ENCODE measurements at places on chromosomes 1 and 21.

DNA sequence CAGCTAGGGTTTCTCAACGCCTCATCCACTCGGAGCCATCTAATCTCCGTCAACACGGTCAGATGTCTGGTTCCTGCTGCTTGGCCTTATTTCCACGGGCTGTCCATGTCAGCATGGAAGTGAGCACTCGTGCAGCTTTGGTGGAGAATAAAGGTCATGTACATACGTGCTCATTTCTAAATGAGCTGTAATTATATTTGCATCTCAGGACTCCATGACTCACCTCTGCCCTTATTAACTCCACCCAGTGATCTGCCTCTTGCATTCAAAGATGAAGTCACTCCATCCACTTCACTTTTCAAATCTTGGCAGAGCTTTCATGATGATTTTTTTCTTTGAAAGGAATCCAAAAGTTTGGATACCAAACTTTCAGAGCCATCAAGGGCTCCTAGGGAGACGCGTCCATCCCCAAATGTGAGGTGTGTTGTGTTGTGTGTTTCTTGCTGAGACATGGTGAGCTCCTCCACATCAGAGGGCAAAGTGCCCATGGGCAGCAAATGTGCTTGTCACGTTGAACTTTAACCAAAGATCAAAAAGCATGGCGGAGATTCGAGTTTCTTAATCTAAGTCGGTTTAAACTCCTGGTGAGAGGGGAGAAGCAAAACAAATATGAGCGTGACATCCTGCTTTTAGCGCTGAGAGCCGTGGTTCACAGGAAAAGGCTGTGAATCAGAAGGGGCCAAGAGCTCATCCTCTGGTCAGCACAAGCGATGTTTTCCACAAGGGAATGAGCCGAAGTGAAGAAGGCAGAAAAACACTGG is 68.6 kb upstream of the ERRFI1 start:
- H3K4me1 ChIP-seq: no peaks in the 10 kb centered on the region
- no peak overlapping the region for H3K4me3 ChIP-seq
- H3K27me3 ChIP-seq: peaks cover 66% of the 10 kb centered on the region
- H3K36me3 ChIP-seq: no peaks in the 10 kb centered on the region

DNA sequence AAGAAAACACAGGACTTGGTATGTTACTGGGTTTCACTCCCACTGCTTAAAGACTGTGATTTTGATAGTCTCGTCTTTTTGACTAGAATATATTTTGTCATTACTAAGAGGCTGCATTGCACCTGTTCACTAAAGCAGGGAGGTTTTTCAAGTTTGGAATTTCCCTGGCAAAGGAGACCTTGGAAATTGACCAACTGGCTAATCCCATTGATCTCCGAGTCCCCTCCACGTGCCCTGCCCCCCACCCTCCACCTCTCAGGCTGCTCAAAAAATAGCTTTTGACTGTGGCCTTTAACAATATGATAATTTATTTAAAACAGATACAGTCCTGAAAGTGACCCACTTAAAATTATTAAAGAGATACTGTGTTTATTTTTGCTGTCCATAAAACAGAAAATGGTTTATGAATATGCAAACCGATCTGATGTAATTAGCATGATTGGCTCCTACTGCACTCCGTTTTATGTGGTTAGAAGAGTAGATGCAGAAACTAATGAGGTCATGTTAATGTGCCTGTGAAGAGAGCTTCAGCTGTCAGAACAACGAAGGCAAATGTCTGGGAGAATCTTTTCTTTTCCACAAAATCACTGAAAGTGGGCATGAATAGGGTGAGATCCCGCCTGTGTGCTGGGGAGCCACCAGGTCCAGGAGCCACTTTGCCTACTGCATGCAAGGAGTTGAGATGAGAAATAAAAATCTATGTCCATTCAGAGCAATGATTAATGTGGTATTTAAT is 361.5 kb downstream of the RRAGC start:
- no peak overlapping the region for H3K27ac ChIP-seq
- H3K4me1 ChIP-seq: peaks cover 10% of the 10 kb centered on the region
- H3K27me3 ChIP-seq: no peaks in the 10 kb centered on the region

GRCh38 chr1:8259498-8260290 is 58.2 kb upstream of the SLC45A1 start:
- no peaks in the 10 kb centered on the region for H3K4me1 ChIP-seq
- H3K27me3 ChIP-seq: peaks cover 66% of the 10 kb centered on the region
- no peak for DNase-seq
- H3K4me3 ChIP-seq: no peak overlapping the region
- no peaks in the 10 kb centered on the region for H3K36me3 ChIP-seq
- no peak overlapping the region for H3K27ac ChIP-seq

- H3K4me1 ChIP-seq: no peaks in the 10 kb centered on the region
- no peak overlapping the region for H3K4me3 ChIP-seq
- H3K27me3 ChIP-seq: no peaks in the 10 kb centered on the region
Measured at GRCh38 chr21:35754583-35754982, 305.7 kb downstream of the SETD4 start.

GRCh38 chr1:7046314-7046713 is 261.1 kb downstream of the CAMTA1 start:
- DNase-seq: no peak
- peaks cover 99% of the 10 kb centered on the region for H3K27me3 ChIP-seq
- H3K27ac ChIP-seq: no peak overlapping the region
- no peaks in the 10 kb centered on the region for H3K36me3 ChIP-seq
- H3K4me1 ChIP-seq: no peaks in the 10 kb centered on the region

DNA sequence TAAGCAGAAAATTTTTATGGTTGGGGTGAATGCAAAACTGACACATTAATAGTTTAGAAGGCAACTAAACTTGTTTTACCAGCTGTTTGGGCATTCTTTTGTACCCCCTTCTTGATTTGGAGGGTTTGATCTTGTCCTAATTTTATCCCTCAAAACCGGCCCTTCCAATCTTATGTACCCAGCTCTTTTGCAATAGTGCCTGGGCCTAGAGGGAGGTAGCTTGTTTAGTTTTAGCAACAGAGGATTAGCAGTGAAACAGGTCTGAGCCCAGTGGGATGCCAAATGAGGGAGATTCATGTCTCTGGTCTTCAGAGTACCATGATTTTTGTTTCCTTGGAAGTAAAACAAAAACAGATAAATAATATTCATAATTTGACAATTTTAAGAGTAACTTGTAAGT is 45.1 kb downstream of the CRP start:
- H3K36me3 ChIP-seq: no peaks in the 10 kb centered on the region
- no peak for DNase-seq
- no peak overlapping the region for H3K27ac ChIP-seq
- H3K27me3 ChIP-seq: no peaks in the 10 kb centered on the region
- no peak overlapping the region for H3K4me3 ChIP-seq
- H3K4me1 ChIP-seq: no peaks in the 10 kb centered on the region

DNA sequence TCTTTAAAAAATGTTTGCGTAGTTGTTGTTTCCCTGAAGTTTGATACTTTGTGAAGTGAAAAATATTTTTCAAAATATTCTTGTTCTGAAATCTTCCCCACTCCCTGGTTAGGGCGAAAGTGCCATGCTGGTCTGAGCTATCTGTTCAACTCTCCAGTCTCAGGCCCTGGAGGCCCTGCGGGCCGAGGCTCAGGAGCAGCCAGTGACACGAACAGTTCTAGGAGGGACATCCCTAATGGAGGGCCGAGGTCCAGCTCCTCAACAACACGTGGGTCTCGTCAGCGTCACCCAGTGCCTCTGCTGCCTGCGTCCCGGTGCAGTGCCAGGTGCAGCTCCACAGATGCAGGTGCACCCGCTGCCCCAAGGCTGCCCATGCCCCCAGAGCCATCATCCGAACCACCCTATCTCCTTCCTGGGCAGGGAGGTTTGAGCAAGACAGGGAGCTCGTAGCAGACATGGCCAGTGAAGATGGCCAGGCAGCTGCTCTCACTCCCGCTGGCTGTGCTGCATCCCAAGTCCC is 69.7 kb upstream of the COL6A1 start:
- no peak for DNase-seq
- H3K4me3 ChIP-seq: no peak overlapping the region
- H3K4me1 ChIP-seq: no peaks in the 10 kb centered on the region
- H3K27me3 ChIP-seq: peaks cover 67% of the 10 kb centered on the region
- no peak overlapping the region for H3K27ac ChIP-seq

DNA sequence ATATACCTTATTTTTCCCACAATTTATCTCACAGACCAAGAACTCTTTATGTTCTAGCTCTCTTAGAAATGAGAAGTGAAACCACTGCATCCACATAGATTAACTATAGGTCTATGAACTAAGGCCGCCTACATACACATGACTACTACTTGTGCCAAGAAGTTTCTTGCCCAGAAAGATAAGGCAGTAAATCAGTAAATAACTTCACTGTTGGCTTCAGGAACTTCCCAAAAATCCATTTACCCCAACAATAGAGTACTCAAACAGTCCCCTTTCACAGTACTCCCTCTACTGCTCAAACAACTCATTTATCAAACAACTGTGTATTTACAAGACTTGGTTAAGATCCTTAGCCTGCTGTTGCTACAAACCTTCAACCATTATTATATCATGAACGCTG is 96.5 kb downstream of the NME7 start:
- H3K4me3 ChIP-seq: no peak overlapping the region
- no peak overlapping the region for H3K27ac ChIP-seq
- no peaks in the 10 kb centered on the region for H3K27me3 ChIP-seq
- no peaks in the 10 kb centered on the region for H3K36me3 ChIP-seq
- no peaks in the 10 kb centered on the region for H3K4me1 ChIP-seq

DNA sequence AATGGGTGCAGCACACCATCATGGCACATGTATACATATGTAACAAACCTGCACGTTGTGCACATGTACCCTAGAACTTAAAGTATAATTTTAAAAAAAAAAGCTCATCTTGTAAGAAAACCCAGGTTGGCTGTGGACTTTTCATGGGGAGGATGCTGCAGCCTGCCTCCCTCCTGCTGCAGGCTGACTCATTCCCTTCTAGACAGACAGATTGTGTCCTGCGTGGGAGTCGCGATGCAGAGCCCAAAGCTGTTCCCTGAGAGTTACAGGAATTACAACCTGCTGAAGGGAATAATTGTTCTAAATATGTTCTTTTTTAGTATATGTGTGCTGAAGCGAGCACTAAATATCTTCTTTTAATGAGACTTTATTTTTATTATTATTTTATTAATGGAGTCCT is 93.2 kb downstream of the TBX19 start:
- no peak overlapping the region for H3K27ac ChIP-seq
- H3K4me1 ChIP-seq: no peaks in the 10 kb centered on the region
- no peak for DNase-seq
- no peaks in the 10 kb centered on the region for H3K36me3 ChIP-seq
- H3K4me3 ChIP-seq: no peak overlapping the region

GRCh38 chr1:225446595-225446960 is 18.7 kb upstream of the LBR start:
- H3K4me1 ChIP-seq: peaks cover 43% of the 10 kb centered on the region
- no peaks in the 10 kb centered on the region for H3K36me3 ChIP-seq
- no peak overlapping the region for H3K4me3 ChIP-seq

GRCh38 chr1:97621955-97622354 is 298.9 kb downstream of the DPYD start:
- no peaks in the 10 kb centered on the region for H3K27me3 ChIP-seq
- DNase-seq: no peak
- no peaks in the 10 kb centered on the region for H3K36me3 ChIP-seq
- H3K27ac ChIP-seq: no peak overlapping the region
- no peak overlapping the region for H3K4me3 ChIP-seq

GRCh38 chr1:27868932-27869718 is 3.2 kb upstream of the THEMIS2 start:
- H3K4me1 ChIP-seq: peaks cover 11% of the 10 kb centered on the region
- DNase-seq: peak; percentile 36
- no peak overlapping the region for H3K27ac ChIP-seq
- peak overlapping the region; percentile 26 for H3K4me3 ChIP-seq

GRCh38 chr1:6157132-6157527 is 23.0 kb downstream of the CHD5 start:
- H3K36me3 ChIP-seq: no peaks in the 10 kb centered on the region
- DNase-seq: no peak
- H3K4me3 ChIP-seq: no peak overlapping the region
- peaks cover 90% of the 10 kb centered on the region for H3K27me3 ChIP-seq
- no peaks in the 10 kb centered on the region for H3K4me1 ChIP-seq

GRCh38 chr1:184019069-184019468 is 18.5 kb downstream of the COLGALT2 start:
- H3K27me3 ChIP-seq: no peaks in the 10 kb centered on the region
- no peak overlapping the region for H3K4me3 ChIP-seq
- no peak for DNase-seq
- H3K36me3 ChIP-seq: no peaks in the 10 kb centered on the region

- H3K4me3 ChIP-seq: no peak overlapping the region
- H3K4me1 ChIP-seq: no peaks in the 10 kb centered on the region
- DNase-seq: no peak
- no peak overlapping the region for H3K27ac ChIP-seq
- no peaks in the 10 kb centered on the region for H3K27me3 ChIP-seq
- H3K36me3 ChIP-seq: no peaks in the 10 kb centered on the region
Measured at GRCh38 chr1:238642231-238642630, 744.1 kb upstream of the CHRM3 start.

DNA sequence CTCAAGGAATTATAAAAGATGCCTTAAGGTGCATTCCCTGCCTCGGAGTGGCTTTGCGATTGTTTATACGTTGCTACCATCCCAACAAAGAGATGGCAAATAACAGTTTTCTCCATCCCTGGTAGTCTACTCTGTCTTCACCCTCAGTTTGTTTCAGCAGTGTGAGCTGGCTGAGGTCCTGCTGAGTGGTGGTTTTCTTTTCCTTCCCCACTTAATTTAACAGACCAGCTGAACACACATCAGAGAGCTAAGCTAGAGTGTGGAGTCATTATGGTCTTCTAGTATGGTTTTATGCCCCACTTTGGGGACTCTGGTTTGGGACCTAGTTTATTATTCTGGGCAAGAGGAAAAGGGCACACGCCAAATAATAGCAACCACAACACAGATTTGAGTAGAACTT is 2.2 kb downstream of the PIGV start:
- H3K27ac ChIP-seq: no peak overlapping the region
- no peak overlapping the region for H3K4me3 ChIP-seq
- peaks cover 23% of the 10 kb centered on the region for H3K4me1 ChIP-seq
- no peaks in the 10 kb centered on the region for H3K36me3 ChIP-seq
- DNase-seq: no peak

- peak; percentile 35 for DNase-seq
- no peak overlapping the region for H3K27ac ChIP-seq
- peak overlapping the region; percentile 97 for H3K4me3 ChIP-seq
- H3K27me3 ChIP-seq: no peaks in the 10 kb centered on the region
- peaks cover 10% of the 10 kb centered on the region for H3K4me1 ChIP-seq
Measured at GRCh38 chr1:1309251-1310108, 1.1 kb downstream of the PUSL1 start.

GRCh38 chr21:45074818-45075595 is 627 bp downstream of the ADARB1 start:
- no peak for DNase-seq
- no peak overlapping the region for H3K27ac ChIP-seq
- H3K36me3 ChIP-seq: no peaks in the 10 kb centered on the region
- H3K4me3 ChIP-seq: peak overlapping the region; percentile 23
- no peaks in the 10 kb centered on the region for H3K4me1 ChIP-seq
- peaks cover 89% of the 10 kb centered on the region for H3K27me3 ChIP-seq

All from MM.1S (cell line).